NCI-H2171 treated with DMSO at 0.1 percent for 48 hours (cell line): ENCODE measurements at places on chromosomes 12 and 14.
A peak's percentile ranks its signal among the peaks of the same experiment; 100 is the strongest.

DNA sequence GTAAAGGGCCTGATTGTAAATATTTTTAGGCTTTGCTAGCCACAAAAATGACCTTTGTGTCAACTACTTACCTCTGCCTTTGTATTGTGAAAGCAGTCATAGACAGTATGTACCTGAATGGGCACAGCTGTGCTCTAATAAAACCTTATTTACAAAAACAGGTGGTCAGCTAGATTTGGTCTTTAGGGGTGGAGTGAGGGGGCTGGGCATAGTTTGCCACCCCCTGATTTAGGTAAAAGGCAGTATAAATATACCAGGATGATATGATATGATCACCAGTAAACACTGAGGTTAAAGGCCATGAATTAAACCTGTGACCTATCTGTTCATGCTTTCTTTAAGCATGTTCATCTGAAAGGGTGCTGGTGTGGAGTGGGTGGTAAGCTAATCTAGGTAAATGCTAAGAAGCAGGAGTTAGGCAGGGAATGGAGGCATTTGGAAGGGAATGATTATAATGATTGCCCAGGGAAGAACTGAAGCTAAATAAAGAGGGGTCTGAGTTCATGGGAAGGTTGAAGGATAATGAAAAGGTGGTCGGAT, 77.1 kb upstream of the BCAT1 start:
- no peak for DNase-seq

DNA sequence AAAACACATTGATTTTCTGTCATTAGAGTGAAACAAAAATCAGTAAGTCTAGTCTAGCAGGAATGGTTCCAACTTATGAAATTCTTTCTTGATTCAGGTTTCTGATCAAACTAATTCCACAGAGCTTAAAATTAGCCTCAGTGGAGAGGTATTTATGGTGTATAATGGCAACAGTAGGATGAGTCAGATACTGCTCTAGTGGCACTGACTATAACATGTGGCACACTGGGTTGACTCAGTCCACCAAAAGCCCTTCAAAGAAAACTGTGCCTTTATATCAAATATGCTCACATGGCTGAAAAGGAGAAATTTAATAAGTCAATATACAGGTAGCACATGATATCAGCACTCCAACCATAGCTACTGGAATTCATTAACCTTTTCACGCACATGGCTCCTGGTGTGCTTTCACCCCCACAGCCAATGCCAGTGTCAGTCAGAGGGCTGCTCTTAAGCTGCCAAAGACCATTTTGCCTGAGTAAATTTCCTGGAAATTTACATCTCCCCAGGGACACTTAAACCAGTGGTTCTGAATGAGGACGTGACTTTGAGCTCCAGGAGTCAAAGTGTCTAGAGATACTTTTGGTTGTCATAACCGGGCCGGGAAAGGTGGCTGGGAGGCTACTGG, 21.7 kb upstream of the CATSPERB start:
- peak; percentile 13 for DNase-seq

GRCh38 chr12:11814374-11814773, 164.9 kb downstream of the ETV6 start:
- DNase-seq: no peak

DNA sequence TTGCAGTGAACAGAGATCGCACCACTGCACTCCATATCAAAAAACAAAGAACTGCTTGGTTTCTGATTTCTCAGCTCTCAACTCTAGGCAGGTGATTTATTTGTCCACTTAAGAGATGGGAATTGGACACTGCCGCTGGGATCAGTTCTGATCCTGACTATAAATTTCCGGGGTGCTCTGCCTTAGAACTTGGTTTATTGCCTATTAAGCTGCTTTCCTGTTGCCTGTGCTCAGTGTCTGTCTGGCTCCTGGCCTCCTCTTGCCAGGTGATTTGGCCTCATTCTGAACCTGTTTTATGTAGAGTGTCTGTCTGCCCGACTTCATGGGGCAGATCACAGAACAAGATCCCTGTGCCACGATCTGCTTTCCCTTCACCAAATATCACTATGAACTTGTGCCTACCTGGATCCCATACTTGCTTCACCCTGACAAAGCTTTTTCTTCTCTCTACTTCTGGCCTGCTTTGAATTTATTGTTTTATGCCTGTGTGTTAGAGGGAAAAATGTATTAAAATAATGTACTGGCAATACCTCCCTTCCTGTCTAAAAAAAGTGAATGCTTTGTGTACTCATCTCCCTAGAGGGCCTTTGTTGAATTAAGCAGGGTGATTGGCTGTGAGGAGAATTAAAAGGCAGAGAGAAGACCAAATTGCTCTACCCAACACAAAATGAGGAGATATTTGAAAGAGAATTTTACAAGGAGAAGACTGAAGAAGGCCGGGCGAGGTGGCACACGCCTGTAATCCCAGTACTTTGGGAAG, 27.6 kb downstream of the CDKN1B start:
- DNase-seq: peak; percentile 8

DNA sequence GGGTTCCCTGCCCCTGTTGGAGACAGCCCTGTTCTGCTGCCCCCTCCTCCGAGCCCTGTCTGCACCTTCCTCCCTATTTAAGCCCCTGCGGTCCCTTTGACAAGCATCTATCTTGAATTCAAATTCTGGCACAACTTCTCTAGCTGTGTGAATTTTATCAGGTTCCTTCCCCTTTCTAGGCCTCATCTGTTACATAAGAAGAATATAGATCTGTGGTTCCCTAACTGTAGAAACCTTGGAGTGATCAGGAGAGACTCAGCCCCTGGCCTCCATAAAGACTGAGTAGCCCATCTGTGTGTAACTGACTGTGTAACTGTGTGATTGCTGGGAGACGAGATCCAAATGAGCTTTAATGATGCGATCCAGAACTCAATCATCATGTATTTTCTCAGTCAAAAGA, 13.0 kb upstream of the RACGAP1 start:
- no peak for DNase-seq

- no peak for DNase-seq
Observed at GRCh38 chr12:43728698-43729097, 29.9 kb downstream of the PUS7L start.
